ENCODE measurements at places on chromosomes 1 and 21.

- DNase-seq: no peak
These were observed 21.2 kb downstream of the ATF6 start for GRCh38 chr1:161787355-161787754.

DNA sequence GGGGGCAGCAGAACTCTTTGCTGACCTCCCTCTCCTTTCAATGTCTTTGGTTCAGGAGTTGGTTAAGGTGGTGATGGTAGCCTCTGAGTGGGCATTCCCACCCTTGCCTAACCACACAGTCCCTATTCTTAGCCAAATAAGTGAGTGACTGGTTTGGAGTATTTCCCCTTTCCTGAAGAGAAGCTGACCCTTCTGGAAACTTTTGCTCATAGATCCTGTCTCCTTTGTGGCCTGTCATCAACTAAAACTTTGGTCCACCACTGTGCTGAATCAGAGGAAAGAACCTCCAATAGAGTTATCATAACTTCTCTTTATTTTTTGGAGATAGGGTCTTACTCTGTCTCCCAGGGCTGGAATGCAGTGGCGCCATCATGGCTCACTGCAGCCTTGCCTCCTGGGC is 31.1 kb downstream of the C1orf21 start:
- no peak for DNase-seq

DNA sequence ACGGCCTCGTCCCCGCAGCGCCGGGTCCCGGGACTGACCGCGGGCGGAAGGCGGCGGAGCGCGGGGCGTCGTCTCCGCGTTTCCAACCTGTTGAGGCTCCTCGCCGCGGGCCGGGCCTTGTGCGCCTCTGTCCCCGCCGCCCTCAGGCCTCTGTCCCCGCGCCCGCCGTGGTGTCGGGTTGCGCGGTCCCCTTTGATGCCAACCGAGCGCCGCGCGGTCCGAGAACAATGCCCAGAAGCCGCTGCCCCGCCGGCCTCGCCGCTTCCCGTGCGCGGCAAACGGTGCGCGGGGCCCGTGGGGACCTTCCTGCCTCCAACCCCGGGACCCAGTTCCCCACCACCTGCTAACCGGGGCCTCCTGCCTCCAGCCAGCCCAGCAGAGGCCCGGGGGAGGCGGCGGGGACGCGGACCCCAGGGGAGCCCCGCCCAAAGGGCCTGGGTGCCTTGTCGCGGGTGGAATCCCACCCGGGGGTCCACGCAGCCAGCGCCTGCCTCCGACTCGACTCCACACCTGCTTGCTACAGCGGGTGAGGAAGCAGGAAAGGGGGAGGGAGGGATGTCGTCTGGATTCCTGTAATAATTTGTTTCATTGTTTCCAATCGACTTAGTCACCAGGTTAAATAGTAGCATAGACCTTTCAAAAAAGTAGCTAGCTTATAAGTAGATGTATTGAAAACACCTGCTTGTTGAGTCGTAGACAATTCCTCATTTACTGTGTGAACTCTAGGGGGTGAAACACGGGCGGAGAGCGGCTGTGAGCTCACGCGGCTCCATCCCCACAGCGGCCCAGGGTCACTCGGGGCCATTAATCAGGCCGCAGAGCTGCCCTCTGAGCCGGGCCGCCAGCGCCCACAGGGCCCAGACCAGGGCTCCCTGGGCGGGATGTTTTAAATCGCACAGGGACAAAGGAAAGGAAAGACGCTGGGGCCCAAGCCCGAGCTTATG is 1.1 kb downstream of the COL18A1 start:
- no peak for DNase-seq

- DNase-seq: no peak
These were observed 34.9 kb downstream of the EPHA2 start for GRCh38 chr1:16120940-16121410.

GRCh38 chr1:98102345-98103030 is 181.7 kb upstream of the DPYD start:
- DNase-seq: no peak

DNA sequence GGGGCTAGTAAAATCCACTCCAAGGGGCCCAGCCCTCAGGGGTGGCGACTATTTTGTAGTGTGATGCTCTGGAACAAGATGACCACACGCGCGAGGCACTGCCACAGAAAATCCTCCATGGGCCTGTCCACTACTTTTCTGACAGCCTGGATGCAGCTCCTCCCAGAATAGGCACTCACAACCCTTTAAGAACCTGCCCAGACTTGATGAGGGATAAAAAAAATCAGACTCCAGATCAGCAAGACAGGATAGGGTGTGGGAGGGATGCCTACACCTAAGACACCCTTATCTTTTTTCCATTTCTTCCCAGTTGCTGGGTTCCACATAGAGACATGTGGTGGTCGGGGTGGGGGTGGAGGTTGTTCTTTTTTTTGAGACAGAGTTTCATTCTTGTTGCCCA is 33.5 kb downstream of the PCAT6 start:
- DNase-seq: no peak

- no peak for DNase-seq
These were observed 13.0 kb upstream of the ELAVL4 start for GRCh38 chr1:50095716-50096115.

DNA sequence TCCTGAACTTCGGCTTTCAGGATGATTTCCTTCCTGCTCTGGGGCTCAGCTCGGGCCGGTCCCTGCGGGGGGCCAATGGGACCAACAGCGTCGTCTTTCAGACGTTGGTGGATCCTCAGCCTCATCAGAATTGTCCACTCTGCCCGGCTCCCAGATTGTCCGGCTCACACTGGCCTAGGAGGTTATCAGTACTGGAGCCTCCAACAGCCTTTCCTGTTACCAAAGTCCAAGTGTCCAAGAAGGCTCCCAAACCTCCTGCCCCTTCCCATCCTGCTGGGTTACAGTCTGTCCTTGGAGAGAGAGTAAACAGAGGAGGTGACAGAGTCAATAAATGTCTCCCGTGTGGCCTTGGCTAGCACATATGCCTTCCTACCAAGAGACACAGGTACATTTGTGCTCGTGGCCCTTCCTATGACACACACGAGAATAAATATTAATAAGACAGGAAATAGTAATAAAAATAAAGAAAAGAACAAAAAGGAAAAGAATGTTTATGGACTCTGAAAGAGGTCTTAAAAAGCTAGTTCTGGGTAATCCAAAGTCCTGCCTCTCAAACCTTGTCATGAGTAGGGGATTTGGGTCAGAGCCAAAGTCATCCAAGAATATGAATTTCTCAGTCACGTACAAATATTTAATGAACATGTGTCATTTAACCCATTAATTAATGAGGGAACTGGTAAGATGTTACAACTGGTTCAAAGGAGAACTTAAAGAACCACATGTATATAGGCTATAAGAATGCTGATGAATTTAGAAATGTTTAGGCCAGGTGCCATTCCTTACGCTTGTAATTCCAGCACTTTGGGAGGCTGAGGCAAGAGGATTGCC is 80.8 kb upstream of the SLC2A1 start:
- DNase-seq: no peak

DNA sequence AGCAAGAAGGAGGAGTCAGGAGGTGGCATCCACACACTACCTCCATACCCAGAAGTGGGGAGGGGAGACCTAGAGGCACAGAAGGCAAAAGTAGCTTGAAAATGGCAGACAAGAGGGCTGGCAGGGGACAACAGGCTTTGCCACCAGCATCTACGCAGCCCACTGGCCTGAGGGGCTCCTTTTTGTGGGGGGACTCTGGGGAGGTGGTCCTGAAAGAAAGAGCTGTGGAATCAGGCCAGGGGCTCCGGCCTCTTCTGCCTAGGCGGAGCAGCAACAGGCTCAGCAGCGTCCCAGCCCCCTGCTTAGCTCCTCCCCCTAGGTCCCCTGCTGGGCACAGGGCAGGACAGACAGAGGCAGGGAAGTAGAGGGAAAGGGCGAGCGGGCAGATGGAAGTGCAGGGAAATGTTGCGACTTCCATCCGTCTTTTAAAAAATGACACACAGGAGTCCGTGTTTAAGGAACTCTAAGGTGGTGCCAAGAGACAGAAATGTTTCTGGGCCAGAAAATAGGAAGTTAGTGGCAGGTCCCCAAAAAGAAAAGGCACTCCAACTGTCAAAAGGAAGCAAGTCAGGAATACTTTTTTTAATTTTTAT is 10.0 kb upstream of the LEFTY2 start:
- DNase-seq: no peak

GRCh38 chr21:38240129-38240528 is 16.7 kb upstream of the KCNJ15 start:
- DNase-seq: no peak

GRCh38 chr1:228149406-228150119 is at the start of gene GJC2:
GJC2 (plus strand) TSS chr1:228149930; CDS start chr1:228157759, 7,829 bp downstream.
- no peak for DNase-seq

GRCh38 chr1:58745117-58745516 is 38.7 kb downstream of the JUN start:
- DNase-seq: no peak

DNA sequence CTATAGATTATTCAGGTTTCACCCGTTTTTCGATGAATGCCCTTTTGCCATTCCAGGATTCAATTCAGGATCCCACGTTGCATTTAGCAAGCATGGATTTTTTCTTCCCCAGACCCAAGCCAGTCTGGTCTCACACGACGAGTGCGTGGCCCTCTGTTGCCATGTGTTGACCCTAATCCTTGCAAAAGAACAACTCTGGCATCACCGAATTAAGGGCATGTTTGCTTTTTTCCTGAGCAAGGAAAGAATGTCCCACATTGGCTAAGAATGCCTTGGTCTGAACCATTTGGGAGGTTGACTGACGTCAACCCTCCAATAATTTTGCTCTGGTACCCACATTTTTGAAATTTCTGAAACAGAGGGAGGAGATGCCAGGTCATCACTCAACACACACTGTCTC is 153.0 kb upstream of the WNT4 start:
- no peak for DNase-seq

DNA sequence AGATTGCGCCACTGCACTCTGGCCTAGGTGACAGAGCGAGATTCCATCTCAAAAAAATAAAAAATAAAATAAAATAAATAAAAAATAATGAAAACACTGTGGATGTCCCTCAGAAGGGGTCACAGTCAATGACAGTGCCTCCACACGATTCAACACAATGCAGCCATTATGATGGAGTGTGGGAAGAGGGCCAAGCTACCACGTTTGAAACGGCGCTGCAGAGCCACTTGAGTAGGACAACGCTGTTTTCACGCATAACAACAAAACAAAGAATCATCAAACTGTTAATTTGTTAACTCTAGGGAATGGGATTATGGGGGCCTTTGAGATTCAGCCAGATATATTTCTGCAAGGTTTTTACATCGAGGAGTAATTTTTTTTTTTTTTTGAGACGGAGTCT is 36.5 kb downstream of the NKAIN1 start:
- DNase-seq: no peak

DNA sequence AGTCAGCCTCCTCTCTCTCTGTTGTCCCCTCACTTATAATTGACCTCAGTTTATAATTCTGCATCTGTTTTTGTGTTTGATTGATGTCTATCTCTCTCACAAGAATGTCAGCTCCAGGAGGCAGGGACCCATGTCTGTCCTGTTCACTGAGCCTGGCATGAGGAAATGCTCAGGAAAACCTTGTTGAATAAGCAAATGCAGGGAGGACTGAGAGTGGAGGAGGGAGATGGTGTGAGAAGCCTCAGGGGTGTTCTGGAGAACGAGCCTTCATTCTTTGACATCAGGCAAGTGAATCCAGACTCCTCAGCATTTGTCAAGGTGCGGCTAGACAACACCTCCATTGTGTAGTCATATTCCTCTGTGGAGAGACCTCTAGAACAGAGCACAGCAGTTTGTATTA is 45.5 kb downstream of the MAN1C1 start:
- DNase-seq: no peak

- no peak for DNase-seq
These were observed 6.2 kb downstream of the TNFRSF18 start for GRCh38 chr1:1199961-1200875.

GRCh38 chr21:37675202-37675801 is 241.0 kb downstream of the KCNJ6 start:
- DNase-seq: peak; percentile 49

DNA sequence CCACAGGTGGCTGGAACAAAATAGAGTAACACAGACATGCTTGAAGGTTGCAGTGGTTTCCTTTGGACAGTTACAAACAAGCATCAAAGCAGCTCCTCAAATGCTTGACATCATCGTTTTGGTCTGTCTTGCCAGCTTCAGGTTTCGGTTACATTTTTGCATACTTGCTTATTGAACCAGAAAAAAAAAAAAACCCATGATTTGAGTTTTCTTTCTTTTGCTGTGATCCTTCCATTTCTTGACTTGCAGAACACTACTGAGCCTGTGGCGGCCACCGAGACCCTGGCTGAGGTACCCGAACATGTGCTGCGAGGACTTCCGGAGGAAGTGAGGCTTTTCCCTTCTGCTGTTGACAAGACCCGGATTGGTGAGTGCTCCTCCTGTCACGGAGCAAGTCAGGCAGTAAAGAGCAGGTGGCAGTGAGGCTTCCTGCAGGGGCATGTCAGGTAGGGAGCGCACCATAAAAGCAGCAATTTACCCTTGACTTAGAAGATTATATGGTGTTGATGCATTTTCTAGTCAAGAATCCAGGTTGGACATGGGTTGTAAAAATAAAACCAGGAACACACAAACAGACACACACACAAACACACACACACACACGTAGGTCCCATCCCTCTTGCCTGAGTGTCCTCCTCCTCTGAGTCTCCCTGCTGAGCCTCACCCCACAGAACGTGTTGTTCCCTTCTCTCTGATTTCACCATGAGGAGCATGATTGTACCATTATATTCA is 30.9 kb downstream of the PRDM2 start:
- no peak for DNase-seq

GRCh38 chr1:19140465-19140864 is 69.6 kb downstream of the UBR4 start:
- DNase-seq: no peak

DNA sequence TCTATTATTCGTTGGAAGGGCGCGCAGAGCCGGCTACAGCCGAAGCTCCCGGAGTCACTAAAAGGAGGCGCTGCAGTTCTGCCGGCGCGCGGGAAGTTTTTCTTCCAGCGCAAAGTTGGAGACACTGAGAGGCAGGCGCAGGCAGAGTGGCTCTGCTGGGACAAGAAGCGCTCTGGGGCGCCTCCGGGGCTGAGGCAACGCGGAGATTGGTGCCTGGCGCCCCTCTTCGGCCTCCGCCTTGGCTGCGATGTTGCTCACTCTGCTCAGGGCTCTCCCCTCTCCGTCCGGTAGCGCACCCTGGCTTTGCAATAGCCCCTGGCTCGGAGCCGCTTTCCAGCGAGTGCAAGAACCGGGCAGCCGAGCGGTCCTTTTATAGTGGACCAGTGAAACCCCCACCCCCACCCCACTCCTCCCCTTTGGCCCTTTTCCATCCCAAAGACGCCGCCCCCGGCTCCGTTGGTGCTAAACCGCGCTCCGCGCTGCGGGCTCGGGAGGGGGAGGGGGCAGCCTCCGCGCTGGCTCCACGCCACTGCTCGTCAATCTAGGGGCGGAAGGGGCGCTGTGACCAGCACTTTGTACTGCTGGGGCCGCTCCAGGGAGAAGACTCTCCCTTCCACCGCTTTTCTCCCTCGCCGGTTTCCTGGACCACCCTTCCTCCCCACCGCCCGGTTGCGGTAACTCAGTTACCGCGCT is at the start of gene ADAMTS1:
Gene ADAMTS1 (minus strand): TSS at position 344 of the 693 bp plus-strand sequence. CDS start 455 bp downstream, outside the sequence.
- DNase-seq: no peak

- no peak for DNase-seq
These were observed 175.6 kb upstream of the C1orf174 start for GRCh38 chr1:4075436-4076225.
